Subcutaneous adipose tissue (tissue), 4 donors: ENCODE measurements at places on chromosomes 6 and 20. TPM values are rescaled to one million over a fixed set of nuclear protein-coding genes. Genes with fewer than 3 reads are reported as not detected.

Gene VARS1
- total RNA-seq: 20.6 TPM

Gene DEFB127
- not detected for total RNA-seq

Gene ORC3
- total RNA-seq: 26.6 TPM

Gene FILIP1
- total RNA-seq: 16.2 TPM
